ENCODE measurements at places on chromosomes 4 and X. TPM values are rescaled to one million over a fixed set of nuclear protein-coding genes. Genes with fewer than 3 reads are reported as not detected.

- DNase-seq, result no peak
Observed at GRCh38 chr4:82499738-82500434, 61.9 kb downstream of the TMEM150C start.

DNA sequence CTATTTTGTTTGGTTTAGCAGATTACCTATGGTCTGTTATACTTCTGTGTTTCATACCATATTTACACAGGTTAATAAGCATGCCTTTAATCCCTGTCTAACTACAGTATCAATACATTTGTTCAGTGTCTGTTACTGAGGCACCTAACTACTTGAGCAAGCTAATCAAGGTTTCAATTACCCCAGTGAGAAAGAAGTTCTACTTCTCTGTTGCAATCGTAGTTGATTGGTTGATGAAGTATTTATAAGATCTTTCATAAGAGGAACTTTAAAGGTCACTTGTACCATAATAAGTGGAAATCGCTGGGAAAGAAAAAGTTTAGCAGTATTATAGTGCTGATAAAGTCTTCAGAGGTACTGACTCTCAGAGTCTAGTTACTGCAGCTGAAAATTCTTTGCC lies 490.6 kb downstream of the RPA4 start:
- DNase-seq, result no peak

DNA sequence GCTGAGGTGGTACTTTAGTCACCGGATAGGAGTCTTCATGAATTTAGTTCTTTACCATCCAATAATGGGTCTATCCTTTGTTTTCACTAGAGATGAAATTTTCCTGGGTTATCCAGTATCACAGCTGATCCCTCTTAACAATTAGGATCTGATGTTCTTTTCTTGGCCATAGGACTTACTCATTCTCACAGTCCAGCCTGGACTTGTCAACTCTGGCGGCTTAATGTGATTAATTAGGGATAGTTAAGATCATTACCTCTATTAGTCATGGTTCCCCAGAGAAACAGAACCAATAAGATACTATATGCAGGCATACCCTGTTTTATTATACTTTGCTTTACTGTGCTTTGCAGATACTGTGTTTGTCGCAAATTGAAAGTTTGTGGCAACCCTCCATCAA lies 272.7 kb upstream of the FAT4 start:
- no peak for DNase-seq

- no peak for DNase-seq
Observed at GRCh38 chr4:22873899-22874298, 181.2 kb downstream of the GBA3 start.

- no peak for DNase-seq
Observed at GRCh38 chr4:87476934-87477333, 52.2 kb downstream of the SPARCL1 start.

GRCh38 chrX:106791495-106791894 lies 11.0 kb upstream of the TBC1D8B start:
- no peak for DNase-seq

GRCh38 chr4:105088110-105088879 lies 58.4 kb upstream of the TET2 start:
- peak; percentile 27 for DNase-seq

DNA sequence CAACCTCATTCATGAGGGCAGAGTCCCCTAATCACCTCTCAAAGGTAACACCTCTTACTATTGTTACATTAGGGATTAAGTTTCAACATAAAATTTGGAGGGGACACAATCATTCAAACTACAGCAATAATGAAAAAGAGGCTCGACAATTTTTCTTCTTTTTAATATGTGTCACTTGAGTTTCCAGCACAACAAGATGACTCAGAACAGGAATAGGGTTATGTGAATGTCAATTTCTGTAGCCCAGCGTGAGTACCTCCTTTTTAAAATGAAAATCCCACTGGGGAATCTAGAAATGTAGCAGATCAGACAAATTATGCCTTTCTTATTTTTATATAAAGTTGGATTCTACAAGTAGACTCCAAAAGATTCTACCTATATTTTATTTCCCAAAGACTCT lies 83.7 kb downstream of the ZNF330 start:
- no peak for DNase-seq

DNA sequence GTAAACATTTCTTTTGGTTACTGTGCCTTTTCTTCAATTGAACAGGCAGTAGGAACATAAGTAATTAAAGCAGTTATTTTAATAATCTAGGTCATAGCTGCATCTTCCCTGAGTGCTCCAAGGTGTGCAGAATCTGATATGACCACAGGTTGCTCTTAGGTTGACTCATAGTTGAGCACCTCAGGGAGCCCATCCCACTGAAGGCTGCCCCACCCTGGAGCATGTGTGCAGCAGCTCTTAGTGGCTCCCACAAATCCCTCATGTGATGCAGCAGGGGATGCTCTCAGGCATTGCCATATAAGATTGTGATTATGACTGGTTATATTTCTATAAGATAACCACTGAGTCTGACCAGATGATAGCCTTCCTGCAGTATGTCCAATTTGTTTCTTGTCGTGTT lies 72.3 kb downstream of the ZNF518B start:
- DNase-seq, result no peak

DNA sequence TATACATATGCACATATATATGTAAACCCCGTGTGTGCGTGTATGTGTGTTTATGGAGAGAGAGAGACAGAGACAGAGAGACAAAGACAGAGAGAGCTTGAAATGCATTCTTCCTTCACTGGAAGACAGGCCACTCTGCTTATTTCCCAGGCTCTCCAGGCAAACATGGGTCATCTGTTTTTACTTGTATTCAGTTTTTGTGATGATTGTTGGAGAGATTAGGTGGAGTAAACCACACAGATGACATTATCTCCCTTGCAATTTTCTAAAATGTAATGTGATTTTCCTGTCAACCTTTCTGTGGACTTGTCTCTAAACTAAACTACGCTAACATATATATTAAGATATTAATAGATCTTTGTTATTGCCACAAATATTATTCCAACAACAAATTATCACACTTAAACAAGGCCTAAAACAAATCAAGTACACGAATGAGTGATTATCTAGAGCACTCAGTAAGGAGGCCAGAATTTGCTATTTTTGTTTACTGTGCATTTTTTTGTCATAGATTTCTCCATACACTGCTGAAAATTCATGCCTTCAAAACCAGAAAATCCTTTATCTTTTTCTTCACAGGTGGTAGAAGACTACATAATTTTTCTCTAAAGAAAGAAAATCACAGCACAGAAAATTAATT lies 251.8 kb upstream of the SLIT2 start:
- DNase-seq, result no peak

DNA sequence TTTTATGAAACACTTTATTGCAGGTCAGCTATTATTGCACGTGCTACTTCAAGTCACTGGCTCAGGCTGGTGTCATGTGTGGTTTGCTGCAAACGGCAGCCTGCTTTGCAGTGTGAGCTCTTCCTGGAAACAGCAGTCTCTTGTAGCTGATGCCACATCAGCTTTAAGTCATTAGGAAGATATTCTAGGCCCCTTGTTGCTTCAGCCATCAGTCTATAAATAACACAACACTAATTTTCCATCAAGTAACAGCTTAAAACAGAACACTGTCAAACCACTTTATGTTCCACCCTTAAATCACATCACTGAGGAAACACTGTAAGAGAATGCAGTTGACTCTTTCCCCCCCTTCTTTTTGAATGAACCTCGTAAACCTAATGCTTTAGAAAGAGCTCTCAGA lies 93.8 kb downstream of the GATB start:
- peak; percentile 72 for DNase-seq

DNA sequence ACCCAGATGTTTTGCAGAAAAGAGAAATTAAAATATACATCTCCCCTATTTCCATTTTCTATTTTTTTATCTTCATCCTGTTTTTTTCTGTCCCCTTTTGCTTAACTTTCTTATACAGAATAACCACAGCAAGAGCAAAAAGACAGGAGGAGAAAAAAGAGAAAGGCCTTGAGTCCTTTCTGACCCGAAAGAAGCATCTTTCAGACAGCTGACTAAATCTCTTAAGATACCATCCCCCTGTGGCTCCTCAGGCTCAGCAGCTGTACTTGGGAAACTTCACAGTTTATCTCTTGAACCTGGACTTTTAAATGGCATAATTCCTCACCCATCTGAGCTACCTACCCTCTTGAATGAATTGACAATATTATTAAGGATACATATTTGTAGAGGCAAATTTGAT lies 100.2 kb downstream of the FIP1L1 start:
- DNase-seq, result no peak

GRCh38 chrX:40816906-40817305 lies 81.6 kb upstream of the MED14 start:
- DNase-seq, result no peak

DNA sequence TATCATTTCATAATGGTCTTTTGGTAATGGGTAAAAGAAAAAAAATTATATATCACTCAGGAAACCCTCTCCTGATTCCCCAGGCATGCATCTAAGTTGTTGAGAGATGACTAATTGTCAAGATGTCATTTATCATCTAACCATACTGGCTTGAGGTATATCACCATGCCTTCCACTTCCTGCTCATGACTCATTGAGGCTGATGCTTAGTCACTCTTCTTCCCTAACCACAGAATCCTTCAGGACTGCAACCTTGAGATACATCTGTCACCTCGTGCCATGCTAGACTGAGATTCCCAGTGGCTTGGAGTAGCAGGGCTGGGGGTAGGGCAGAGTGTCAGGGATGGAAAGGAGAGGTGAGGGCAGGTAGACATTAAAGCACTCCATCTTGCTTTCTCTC lies 782.5 kb upstream of the INTU start:
- DNase-seq, result no peak

DNA sequence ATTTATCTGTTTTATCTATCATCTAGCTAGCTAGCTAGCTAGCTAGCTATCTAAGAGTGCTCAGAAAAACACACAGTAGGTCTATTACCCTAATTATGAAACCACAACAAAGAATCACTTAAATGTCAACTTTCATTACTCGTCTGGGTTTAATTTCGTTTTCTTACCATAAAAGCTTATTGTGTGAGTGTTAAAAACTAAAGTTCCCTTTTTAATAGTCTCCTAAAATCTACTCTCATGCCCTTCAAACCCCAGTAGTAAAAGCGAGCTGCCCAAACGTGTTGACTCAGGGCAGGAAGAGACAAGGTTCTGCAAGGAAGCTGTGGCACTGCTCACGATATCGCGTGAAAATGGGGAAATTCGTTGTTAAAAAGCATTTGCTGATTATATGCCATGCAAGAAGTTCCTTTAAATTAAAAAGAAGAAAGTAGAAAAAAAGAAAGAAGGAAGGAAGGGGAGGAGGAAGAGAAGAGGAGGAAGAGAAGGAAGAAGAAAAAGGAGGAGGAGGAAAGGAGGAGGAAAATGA lies 595 bp downstream of the MBNL3 start:
- DNase-seq, result peak; percentile 35

DNA sequence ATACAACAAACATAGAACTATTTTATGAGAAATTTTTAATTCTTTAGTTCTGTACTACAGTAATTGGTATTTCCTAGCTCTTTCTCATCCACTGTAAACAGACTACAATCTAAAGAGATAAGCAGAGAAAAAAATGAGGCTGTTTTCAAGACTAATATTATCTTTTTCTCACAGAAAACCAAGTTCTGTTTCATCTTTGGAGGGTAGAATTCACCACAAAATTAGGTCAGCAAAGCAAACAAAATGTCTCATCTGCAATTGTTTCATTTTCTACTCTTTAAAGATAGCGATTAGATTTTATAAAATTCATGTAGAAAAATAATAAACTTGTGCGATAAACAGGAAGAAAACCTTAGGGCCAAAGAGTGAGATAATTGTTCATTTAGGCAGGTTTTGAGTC lies 10.8 kb downstream of the APOO start:
- no peak for DNase-seq

DNA sequence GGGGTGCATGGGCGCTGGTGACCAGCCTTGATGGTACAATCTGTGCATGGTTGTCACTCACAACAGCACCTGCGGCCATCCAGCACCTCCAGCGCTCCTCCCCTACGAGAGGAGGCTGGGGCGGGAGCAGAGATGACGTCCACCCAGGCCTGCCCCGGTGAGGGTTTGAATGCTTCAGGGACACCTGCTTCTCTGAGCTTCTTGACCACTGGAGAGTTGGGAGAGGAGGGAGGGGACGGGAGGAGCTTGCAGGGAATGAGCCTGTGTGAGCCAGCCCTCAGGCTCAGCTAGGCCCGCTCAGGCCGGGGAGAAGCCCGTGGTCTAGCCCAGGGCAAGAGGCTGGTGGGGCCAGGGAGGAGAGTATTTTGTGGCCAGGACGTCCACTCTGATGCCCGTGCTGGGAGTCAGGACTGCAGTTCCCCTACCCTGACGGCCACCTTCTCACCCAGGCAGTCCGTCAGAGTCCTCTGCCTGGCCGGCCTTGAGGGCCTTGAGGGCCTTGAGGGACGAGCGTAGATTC lies 59.2 kb downstream of the CPZ start:
- DNase-seq, result peak; percentile 70

- no peak for DNase-seq
Observed at GRCh38 chr4:183412821-183413220, 31.6 kb upstream of the CDKN2AIP start.

DNA sequence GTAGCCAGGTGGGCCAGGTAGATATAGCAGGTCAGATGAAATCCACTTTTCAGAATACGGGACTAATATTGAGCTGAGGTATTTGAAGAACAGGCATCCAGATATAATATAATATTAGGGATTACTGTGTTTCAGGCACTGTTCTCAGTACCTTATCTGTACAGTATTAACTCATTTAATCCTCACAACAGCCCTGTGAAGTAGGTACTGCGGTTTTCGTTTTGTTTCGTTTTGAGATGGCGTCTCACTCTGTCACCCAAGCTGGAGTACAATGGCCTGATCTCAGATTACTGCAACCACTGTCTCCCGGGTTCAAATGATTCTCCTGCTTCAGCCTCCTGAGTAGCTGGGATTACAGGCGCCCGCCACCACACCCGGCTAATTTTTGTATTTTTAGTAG lies 129.6 kb downstream of the IL1RAPL2 start:
- no peak for DNase-seq

DNA sequence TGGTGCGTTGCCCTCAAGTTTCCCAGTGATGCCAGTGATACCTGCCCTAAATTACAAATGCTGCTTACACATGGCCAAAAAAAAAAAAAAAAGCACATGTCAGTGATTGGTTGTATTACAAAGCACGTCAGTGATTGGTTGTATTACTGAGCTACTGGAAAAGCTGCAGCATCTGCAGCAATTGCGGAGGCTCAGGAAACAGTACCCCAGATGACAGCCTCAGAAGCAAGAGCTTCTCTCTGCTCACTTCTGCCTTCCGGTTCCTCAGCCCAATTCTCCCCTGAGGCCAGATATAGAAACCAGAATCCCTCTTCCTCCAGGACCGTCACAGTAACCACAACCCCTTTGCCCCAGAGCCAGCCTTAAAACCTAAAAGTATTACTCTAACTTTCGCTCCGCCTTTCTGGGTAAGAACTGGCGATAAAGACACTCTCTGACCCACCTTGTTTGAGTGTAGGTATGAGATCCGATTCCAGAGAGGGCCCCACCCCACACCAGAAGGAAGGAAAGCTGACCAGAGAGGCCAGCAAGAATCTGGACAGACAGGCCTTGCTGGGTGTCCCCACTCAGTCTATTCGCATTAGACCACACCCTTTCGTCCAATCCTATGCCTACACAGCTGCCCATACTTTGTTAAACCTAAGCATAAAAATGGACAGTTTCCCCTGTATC lies 85.0 kb upstream of the SORBS2 start:
- DNase-seq, result peak; percentile 52

Gene NLRP2B
- 0.06 TPM for polyA plus RNA-seq

Gene EGFL6
- polyA plus RNA-seq, result 83.8 TPM

Gene CT45A3
- 14.8 TPM for polyA plus RNA-seq

Gene CENPVL1
- not detected for polyA plus RNA-seq

Gene XPNPEP2
- polyA plus RNA-seq, result 6.0 TPM

Gene GRSF1
- polyA plus RNA-seq, result 133 TPM

Gene FGFBP1
- polyA plus RNA-seq, result 0.10 TPM

Gene C4orf51
- not detected for polyA plus RNA-seq

Gene POF1B
- 0.17 TPM for polyA plus RNA-seq

Gene LRRC66
- 0.42 TPM for polyA plus RNA-seq

Gene SUPT20HL2
- polyA plus RNA-seq, result not detected

Gene CSN1S1
- not detected for polyA plus RNA-seq

Data from left lung (tissue), 14 donors.